Dermis blood vessel endothelial cell (primary cell): ENCODE measurements at places on chromosomes 2 and 18. TPM values are rescaled to one million over a fixed set of nuclear protein-coding genes. Genes with fewer than 3 reads are reported as not detected.

DNA sequence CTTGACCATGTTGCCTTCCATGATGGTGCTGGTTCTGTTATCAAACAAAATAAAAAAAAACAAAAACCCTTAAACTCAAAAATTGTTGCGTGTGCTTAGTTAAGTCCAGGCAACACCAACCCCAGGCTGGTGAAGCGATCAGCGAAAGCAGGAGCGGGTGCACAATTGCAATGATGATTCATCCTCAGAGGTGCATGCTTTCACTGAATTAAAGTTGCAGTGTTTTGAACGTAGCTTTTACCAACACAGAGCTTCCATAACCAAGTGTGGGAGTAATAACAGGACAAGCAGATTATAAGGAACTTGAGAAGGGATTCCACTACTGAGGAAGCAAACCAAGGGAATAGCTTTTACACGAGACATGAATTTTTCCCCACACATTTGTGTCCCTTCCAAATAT, 39.7 kb upstream of the RAPH1 start:
- DNase-seq, result no peak

- no peak for DNase-seq
Observed at GRCh38 chr18:79819968-79820351, 22.2 kb downstream of the KCNG2 start.

- no peak for DNase-seq
Observed at GRCh38 chr2:32523686-32524085, 104.2 kb upstream of the TTC27 start.

GRCh38 chr2:173623438-173624319, 269.0 kb downstream of the CDCA7 start:
- DNase-seq, result no peak

GRCh38 chr2:45734952-45735351, 83.5 kb downstream of the PRKCE start:
- DNase-seq, result no peak

DNA sequence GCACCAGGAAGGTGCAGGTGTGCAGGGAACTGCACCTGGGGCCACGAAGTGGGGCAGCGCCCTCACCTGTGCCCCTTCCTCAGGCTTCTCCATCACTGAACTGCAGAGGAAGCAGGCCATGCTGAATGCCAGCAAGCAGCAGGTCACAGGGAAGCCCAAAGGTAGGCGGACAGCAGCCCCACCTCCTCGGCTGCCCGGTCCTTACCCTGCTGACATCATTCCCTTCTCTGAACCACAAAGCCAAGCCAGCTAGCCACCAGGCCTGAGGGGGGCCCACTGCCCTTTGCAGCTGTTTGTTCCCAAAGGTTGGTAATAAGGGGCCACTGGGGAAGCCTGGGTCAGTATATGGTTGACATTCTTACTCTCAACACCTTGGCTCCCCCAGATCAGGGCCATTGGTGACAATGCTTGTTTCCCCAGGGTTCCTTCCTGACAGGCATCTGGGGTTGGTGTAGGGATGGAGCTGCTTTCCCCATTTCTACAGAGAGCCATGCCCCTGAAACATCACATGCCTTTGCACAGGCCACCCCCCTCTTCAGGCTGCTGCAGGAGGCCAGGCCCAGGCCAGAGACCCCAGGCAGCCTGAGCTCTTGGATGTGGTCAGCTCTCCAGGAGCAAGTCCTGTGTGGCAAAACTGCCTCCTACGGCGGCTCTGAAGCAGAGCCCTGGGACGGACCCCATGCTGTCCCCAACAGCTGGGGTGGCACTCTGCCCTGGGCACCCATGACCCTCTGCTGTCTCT, 47.8 kb downstream of the FAM168B start:
- DNase-seq, result no peak

GRCh38 chr2:231295363-231295655, 96.9 kb downstream of the ARMC9 start:
- DNase-seq, result no peak

DNA sequence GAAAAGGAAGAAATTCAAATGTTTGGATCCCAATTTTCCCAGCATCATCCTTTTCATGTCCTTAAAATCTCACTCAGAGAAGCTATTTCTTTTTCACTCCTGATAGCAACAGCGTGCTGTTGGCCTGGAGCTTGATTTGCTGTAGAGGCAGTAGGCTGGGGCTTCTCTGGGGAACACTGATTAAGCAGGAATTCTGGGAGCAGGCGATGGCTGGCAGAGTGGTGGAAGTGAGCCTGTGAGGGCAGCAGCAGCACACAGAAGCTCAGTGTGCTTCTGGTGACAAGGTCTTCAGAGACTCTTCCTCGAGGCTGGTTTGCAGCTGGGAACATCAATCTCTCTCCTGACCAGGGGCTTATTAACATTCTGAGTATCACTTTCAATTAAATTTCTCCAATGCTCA, 284.6 kb downstream of the DPP10 start:
- no peak for DNase-seq

GRCh38 chr2:144481666-144482065, 38.3 kb downstream of the ZEB2 start:
- DNase-seq, result no peak

- DNase-seq, result no peak
Observed at GRCh38 chr2:197969391-197969893, 165.0 kb downstream of the PLCL1 start.

The CABYR gene
- 1.0 and 3.1 TPM in 2 replicates for total RNA-seq

The EGR4 gene
- not detected in 2 replicates for total RNA-seq

The ST8SIA5 gene
- 0.09 TPM in 1 of 2 replicates, not detected in the other for total RNA-seq

The POTEI gene
- total RNA-seq, result 0.34 and 0.51 TPM in 2 replicates

The ELOA2 gene
- not detected in 2 replicates for total RNA-seq

The CDH2 gene
- 1.8 and 1.9 TPM in 2 replicates for total RNA-seq
